Activated CD4-positive, alpha-beta T cell treated with anti-CD3 and anti-CD28 coated beads, Interleukin-10, Interleukin-2, amounts not matched to agents 100 ng/mL and 50 ng/mL, durations not matched to agents 16 hours and 8 hours (primary cell): ENCODE measurements at places on chromosomes 5 and 9.
A peak's percentile ranks its signal among the peaks of the same experiment; 100 is the strongest.

- peak; percentile 39 for DNase-seq
Measured at GRCh38 chr5:81209869-81210493, 23.1 kb upstream of the CKMT2 start.

GRCh38 chr9:135369412-135369990, 110.1 kb upstream of the PPP1R26 start:
- DNase-seq = no peak

GRCh38 chr9:123390337-123391135, 34.5 kb downstream of the CRB2 start:
- no peak for DNase-seq

GRCh38 chr5:4879693-4880303, 260.3 kb upstream of the ADAMTS16 start:
- DNase-seq = peak; percentile 60

DNA sequence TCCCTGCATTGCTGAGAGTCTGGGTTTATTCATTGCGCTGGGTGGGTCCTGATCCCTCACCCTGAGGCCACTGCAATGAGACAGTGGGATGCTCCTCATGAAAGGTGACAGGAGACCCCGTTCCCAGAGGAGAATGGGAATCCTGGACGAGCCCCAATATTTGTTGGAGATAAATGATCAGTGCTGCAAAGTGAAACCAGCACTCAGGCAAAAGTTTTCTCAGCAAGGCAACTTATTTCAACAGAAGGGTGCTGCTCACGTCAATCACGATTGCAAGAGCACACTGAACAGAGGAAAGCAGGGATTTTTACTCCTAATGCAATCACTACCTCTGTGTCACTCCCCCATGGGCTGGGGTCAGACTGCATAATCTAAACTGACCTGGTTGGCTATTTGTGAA, 110.2 kb upstream of the MAMDC2 start:
- no peak for DNase-seq

- no peak for DNase-seq
Measured at GRCh38 chr9:68492806-68493205, 47.9 kb downstream of the TMEM252 start.

GRCh38 chr5:110463106-110463505, 263.4 kb downstream of the TMEM232 start:
- DNase-seq = no peak

DNA sequence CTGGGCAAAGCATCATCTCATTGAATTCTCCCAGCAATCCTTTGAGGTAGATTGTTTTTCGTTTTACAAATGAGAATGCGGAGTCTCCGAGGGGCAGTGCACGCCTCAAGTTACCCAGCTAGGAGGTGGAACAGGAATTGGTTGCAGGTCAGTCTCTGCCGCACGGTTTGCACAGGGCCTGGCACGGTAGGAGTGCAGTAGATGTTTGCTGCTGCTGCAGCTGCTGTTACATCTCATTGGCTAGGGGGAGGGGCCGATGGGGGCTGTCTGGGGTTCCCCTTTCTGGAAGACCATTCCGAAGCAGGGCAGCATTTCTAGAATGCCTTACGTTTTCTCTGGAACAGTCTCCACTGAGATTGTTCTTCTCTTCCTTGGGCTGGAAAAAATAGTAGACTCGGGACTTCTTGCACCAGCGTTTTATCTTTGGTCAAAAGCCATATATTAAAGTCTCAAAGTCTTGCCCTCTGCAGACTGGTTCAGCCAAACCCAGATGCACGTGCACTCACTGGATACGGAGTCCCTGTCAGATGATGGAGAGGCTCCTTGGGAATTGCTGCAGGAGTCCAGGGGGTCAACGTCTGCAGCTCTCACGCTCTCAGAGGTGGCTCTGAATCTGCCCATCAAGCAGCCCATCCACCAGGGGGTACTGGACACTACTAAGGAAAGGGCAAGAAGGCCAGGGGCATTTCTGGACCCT, 1.2 kb downstream of the USP20 start:
- peak; percentile 67 for DNase-seq

GRCh38 chr9:131961496-131961880, 118.2 kb downstream of the MED27 start:
- DNase-seq = no peak

DNA sequence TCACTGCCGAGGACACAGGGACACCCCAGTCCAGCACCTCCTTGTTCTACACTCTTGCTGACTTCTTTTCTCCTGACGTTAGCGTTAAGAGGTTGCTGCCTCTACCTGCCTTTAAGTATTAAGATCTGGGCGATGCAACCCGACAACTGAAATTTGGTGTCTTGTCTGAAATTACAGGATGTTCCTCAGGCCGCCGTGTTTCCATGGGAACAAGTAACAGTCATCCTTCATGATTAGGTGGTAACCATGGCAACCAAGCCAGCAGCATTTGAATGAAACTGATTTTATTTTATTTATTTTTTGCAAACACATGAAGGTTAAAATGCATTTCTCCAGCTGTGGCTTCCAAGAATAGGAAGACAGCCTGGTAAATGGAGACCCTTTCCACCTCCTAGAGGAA, 20.8 kb downstream of the DAB2IP start:
- DNase-seq = no peak

GRCh38 chr5:151870820-151871219, 53.8 kb downstream of the GLRA1 start:
- DNase-seq = peak; percentile 4

DNA sequence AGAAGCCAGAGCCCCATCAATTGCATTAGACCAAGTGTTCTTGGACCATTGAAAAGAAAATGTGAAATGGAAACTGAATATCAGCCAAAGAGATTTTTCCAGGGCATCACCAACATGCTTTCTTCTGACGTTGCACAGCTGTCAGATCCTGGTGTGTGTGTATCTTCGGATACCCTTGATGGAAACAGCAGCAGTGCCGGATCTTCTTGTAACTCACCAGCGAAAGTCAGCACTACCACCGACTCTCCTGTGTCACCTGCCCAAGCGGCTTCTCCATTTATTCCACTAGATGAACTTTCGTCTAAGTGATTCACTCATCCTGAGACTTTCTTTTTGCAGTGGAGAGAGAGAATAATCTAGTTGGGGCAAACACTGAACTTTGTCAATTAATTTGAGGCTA, 75.7 kb downstream of the PIP5K1B start:
- DNase-seq = peak; percentile 25

GRCh38 chr9:32722704-32723103, 60.6 kb upstream of the TMEM215 start:
- DNase-seq = no peak

DNA sequence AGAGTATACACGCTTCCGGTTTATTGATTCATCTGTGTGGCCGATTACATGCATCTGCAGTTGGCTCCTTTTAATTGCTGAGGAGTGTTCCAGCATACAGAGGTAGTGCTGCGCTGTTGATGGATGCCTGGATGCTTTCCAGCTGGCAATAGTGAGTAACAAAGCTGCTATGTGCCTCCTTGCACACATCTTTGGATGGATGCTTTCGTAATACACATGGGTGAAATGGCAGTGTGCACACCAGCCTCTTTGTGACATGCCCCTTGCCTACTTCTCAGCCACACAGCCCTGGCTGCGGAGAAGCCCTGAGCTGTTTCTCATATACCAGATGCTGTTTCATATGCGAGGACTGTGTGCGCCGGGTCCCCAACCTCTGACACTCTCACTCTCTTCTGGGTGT, 151.0 kb downstream of the GADD45G start:
- DNase-seq = no peak

- DNase-seq = no peak
Measured at GRCh38 chr9:124377551-124378406, 37.5 kb downstream of the PSMB7 start.

GRCh38 chr5:146690880-146691355, 174.9 kb upstream of the GPR151 start:
- no peak for DNase-seq

DNA sequence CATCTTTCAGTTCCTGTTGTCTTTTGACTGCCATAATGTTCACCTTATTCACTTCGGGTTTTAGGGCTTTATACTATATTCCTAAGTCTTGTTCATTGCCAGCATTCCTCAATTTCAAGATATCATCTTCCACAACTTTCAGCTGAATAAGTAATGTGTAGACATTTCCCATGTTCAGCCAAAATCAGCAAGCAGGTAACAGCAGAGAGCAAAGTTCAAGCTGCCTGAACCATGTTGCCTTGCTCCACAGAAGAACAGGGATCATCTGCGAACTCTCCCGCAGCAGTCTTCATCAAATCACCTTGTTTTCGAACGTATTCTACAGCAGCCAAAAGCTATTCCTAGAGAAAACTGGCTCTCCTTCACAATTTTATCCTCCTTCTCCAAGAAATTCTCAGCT, 95.3 kb upstream of the CCDC112 start:
- DNase-seq = no peak

GRCh38 chr5:179806250-179807048, at the start of gene MGAT4B:
TSS of gene MGAT4B (minus strand) at chr5:179806866. CDS start at chr5:179806583, 283 bp downstream.
- peak; percentile 78 for DNase-seq

DNA sequence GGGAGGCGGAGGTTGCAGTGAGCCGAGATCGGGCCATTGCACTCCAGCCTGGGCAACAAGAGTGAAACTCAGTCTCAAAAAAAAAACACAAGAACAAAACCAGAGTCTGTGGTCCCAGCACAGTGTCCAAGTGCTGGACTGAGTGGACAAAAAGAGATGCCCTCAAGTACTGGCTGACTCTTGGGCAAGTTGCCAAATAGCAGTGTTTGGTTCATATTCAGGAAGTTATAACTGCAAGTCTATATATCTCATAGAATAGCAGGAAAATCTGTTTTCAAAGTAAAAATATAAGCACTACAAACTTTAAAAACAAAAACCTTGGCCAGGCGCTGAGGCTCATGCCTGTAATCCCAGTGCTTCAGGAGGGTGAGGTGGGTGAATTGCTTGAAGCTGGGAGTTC, 7.3 kb downstream of the HABP4 start:
- no peak for DNase-seq

GRCh38 chr5:170300361-170301013, 2.9 kb upstream of the LCP2 start:
- DNase-seq = no peak

DNA sequence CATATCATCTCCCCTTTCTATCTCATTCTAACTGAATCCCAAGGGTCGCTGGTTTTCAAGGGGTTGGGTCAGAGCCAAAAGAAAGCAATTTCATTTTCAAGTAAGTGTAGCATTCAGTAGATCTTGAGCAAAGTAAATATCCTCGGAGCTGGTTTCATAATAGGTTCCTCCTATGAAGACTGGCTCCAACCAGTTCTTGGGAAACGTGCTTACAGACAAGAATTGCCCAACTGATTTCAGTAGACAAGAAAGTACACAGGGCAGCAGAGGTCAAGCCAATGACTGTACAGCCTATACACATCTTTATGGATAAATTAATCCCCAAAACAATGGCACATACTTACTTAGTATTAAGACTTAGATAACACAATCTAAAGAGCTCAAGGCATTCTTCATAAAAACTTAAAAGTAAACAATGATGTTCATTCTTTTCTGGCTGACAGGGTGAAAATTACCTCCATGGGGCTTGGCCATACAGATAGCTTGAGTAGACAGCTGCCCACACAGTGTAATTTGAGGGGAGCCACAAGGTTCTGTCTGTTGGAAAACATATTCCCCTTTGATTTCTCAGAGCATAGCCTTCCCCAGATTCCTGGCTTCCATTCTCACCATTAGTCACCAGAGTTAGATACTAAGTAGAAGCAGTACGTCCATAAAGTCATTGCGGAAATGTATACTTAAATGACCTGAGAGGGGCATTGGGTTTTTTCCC, 163.9 kb downstream of the ARRDC3 start:
- no peak for DNase-seq

DNA sequence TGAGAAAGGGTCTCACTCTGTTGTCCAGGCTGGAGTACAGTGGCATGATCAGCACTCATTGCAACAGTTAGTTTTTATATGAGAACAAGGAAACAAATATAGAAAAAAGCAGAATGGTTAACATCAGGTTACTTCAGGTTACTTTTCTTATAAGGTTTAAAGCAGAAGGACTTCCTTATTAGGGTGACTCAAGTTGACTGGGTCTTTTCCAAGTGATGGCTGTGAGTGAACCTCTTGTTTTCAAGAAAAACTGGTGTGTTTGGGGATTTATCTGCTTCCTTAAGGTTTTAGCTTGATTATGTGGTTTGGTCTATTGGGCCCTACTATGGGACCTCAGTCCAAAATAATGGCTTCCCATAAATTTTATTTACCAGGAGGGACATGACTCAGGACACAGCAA, 99.2 kb downstream of the ARRDC3 start:
- DNase-seq = no peak

DNA sequence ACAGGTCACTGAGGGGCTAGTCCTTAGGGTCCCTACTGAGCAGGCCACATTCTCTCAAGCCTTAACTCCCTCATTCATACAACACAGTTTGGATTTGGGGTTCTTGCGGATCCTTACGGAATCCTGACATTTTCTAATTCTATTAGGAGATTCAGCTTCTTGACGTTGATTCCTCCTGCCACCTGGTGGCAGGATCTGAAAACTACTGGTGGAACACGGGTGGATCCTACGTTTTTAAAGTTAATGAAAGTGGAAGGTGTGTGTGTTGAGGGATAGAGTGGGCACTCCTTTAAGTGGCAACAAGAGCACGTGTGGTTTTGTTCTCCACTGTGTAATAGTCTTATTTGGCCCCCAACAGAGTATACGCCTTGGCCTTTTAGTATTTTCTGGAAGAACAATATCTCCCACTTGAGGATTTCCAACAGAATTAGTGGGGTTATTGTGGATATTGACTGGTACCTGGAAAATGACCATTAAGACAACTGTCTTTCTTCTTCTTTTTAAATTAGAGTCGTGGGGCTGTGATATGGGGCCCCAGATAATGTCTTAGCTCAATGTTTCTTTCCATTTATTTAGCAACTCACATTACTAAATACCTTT, 25.2 kb downstream of the SLC28A3 start:
- peak; percentile 71 for DNase-seq

- DNase-seq = no peak
Measured at GRCh38 chr5:163460562-163461171, at the start of gene HMMR. TSS of gene HMMR (plus strand) at chr5:163460632. CDS start at chr5:163460693, 61 bp downstream.

DNA sequence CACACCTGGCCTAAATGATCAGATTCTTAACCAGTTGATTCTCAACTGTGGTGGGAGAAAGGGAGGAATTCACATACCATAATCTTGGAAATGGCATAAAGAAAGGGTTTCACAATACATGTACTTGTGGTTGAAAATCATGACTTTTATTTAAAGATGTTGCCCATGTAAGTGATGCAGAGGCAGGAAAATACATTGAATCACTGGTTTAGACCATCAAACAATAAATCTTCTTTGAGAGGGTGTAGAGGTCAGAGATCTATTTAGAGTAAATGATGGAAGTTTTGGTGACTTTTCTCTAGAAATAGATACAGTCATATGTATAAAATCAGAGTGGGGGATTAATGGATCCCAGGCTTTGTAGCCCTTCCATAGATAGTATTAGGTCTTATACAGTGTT, 15.4 kb downstream of the NDUFS4 start:
- no peak for DNase-seq

- DNase-seq = peak; percentile 25
Measured at GRCh38 chr5:18772475-18772874, 1138.2 kb downstream of the TAF11L14 start.
